ENCODE measurements at places on chromosomes 6 and 20.

DNA sequence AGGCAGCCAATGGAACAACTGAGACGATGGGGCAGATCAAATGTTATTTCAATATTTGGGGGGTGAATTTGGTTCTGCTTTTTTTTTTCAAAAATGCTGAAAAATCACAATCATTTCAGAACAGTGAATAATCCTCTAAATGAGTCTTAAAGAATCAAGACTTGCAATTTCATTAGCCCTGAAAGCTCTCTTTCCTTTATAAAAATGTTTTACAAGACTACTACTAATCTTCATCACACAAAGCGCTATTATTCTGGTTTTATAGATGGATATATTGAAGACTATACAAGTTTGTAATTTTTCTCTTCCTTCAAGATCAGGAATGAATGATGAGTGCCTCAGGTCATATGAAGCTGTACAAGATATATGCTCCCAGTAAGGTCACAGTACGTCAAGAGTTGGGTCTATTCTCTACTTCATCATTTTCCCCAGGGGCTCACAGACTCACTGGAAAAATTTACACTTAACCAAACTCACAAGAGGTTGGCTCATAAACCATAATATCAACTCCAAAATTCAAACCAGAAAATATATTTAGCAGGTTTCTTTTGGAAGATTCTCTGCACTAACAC is 19.5 kb downstream of the RNF24 start:
- no peak for DNase-seq

- DNase-seq, result no peak
Measured at GRCh38 chr6:150150821-150151646, 8.2 kb downstream of the PPP1R14C start.

GRCh38 chr6:70956451-70957283 is at the start of gene B3GAT2:
B3GAT2 (minus strand) TSS chr6:70957060; CDS start chr6:70956429, 631 bp downstream.
- DNase-seq, result no peak

DNA sequence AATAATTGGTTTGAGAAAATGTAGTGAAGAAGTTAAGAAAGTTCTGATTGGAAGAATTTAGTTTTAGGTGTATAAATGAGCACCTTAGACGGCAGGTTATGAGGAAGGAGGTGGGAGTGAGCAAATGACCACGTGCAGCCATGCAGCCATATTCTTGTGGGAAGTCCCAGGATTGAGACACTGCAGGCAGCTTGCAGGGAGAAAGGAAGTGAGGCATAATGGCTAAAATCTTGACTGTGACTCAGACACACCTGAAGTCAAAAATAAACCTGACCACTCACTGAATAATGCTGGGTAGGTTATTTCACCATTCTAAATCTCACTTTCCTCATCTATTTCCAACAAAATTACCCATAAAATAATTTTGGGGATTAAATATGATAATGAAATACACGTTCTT is 16.6 kb downstream of the DSE start:
- peak; percentile 45 for DNase-seq

DNA sequence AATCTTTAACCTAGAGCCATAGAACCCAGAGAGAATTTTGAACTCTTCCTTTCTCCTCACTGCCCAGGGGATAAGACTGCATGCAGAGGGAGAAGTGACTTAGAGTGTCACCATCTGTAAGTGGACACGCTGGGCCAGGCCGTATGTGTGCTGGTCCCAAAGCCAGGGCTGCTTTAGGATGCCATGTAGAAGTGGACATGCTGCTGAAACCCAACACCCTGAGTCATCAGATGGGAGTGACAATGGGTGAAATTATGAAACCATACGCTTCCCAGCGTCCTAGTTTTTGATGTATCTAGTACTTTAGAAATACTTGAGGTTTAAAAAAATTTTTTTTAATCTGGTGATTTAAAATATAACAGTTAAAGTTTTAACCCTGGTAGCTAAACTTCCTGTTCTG is 191.1 kb downstream of the FNDC1 start:
- no peak for DNase-seq

GRCh38 chr6:128759447-128759846 is 123.5 kb upstream of the LAMA2 start:
- DNase-seq, result no peak

GRCh38 chr6:2767657-2768524 is 2.7 kb downstream of the WRNIP1 start:
- peak; percentile 38 for DNase-seq

GRCh38 chr6:4644996-4645395 is 131.2 kb upstream of the CDYL start:
- no peak for DNase-seq

GRCh38 chr6:70520575-70520974 is 46.2 kb upstream of the SDHAF4 start:
- peak; percentile 25 for DNase-seq

DNA sequence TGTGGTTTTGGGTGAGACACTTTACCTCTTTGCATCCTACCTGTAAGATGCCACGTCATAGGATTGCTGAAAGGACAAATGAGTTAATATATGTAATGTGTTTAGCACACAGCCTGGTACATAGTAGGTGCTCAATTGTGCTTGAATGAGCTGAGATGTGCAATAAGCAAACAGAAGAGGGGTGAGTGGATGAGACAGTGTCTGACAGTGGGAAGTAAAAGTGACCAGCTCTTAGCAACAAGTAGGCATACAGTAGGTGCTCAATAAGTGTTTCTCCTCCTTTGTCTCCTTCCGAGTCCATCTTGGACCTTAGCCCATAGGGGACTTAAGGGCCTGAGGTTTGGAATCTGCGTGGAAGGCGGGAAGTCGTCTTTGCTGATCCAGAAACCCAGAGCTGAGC is 104.7 kb downstream of the CEBPB start:
- no peak for DNase-seq

DNA sequence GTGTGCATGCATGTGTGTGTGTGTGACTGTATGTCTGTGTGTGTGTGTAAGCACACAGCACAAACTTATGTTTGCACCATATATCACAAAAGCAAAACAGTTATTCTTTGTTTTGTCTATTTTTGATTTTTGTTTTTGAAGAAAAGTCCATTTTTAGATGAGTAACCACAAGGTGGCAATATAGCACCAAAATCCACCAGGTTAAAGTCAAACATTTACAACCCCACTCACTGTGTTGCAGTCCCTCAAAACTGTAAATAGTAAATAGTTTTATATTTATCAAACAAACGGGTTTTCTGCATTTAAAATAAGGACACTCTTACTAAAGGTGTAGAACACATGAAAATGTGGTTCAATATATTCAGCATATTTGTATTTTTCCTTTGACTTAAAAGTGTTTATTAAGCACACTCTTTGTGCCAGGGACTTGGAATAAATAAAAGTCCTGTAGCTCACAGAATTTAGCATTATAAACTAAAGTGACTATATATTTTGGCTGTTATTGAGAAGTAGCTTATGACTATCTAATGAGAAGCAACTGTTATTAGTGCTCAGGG is 118.5 kb downstream of the GFRAL start:
- peak; percentile 6 for DNase-seq

- DNase-seq, result no peak
Measured at GRCh38 chr20:34311118-34312023, 8.2 kb upstream of the AHCY start.

DNA sequence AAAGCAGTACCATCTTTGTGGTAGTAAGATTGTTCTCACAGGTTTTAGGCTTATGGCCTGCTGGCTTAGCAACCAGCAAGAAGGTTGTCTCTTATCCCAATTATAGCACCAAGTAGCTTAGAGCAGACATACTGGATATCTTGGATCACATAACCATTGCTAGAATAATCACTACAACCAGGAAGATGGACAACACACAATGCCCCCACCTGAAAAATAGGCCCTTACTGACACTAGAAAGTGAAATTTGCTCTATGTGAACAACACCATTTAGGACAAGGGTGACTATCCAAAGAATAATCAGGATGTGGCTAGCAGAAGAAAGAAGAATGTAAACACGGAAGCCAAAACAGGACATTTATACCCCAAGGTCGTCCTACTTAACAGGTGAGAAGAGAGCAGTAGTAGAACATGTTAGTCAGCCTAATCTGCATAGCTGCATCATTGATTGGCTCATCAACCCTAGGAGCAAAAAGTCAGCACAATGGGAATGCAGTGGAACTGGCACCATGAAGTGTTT is 172.7 kb upstream of the MARCKS start:
- no peak for DNase-seq

DNA sequence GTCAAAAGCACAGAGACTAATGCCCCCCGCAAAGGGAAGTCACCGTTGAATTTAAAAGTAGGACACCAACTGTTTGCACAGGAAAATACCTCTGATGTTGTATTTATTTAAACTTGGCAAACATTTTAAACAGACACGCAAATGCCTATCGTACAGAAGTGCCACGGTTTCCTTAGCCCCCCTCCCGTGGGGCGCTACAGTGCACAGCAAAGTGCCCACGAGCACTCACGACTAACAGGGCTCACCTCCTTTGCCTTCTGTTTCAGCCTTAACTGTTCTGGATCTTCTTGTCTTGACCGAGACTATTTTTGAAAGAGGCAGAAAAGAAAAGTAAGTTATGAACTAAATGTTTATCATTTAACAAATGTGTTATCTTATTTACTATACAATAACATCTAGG is 67.8 kb downstream of the TAF4 start:
- DNase-seq, result no peak

DNA sequence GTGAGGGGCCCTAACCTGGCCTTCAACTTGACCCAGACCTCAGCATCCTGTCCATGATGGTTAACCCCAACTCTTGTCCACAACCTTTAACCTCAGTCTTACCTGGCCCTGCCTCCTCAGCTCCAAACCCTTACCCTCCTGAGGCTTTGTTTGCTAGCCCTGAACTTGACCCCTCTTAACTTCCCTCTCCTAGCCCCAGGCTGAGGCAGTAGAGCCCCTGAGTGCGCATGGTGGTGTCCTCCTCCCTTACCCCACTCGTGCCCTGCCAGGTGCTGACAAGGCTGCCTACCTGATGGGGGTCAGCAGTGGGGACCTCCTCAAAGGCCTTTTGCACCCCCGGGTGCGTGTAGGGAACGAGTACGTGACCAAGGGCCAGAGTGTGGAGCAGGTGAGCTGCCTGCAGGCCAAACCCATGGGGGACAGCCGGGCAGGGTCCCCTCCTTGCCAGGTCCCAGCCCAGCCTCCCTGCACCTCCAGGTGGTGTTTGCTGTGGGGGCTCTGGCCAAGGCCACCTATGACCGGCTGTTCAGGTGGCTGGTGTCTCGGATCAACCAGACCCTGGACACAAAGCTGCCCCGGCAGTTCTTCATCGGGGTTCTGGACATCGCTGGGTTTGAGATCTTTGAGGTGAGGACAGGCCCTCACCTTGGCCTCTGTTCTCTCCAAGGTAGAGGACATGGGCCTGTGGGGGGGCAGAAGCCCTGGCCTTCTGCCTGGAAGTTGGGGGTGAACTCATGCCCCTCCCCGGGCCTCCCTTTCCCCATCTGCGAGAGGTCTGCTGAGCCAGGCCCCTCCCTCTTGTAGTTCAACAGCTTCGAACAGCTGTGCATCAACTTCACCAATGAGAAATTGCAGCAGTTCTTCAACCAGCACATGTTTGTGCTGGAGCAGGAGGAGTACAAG is 31.9 kb downstream of the MYH7B start:
- no peak for DNase-seq

GRCh38 chr6:3359101-3359752 is 97.6 kb downstream of the SLC22A23 start:
- no peak for DNase-seq

GRCh38 chr6:39338397-39338796 is 15.9 kb upstream of the KCNK16 start:
- no peak for DNase-seq

- DNase-seq, result peak; percentile 93
Measured at GRCh38 chr20:36064658-36065426, 89.7 kb upstream of the EPB41L1 start.

- DNase-seq, result no peak
Measured at GRCh38 chr6:14502551-14502950, 385.0 kb downstream of the CD83 start.

DNA sequence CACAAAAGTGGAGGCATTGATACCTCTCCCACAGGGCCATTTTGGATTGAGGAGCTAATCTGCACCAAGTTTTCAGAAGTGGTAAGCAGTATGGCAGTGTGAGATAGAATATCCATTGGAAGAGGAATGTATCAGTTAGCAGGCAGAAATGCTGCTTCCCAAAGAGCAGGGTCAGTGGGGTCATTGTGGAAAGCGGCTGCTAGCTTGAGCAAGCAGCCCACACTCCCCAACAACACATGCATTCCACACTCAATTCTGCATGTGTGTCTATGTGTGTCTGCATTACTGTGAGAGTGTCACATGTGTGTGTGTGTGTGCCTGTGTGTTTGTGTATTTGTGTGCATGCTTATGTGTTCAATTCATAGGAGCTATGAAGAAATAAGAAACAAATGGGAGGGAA is 190.9 kb upstream of the FOXA2 start:
- no peak for DNase-seq

DNA sequence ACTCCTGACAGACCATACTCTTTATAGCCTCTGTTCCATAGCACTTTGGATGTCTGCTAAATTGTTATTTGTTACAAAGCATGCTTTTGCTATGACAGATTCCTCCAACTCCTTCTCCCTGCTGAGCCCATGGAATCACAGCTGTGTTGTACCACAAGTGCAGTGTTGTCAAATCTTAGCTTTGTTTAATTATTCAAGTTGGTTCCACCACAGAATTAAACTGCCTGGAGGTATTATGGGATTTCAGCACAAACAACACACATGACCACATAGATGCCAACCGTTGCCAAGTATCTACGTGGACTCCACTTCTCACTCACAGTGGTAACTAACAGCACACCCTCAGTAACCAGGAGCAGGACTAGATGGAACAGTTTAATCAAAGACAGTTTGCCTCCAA is 32.7 kb upstream of the MARCKS start:
- no peak for DNase-seq

- no peak for DNase-seq
Measured at GRCh38 chr20:41563087-41563486, 55.1 kb downstream of the CHD6 start.

DNA sequence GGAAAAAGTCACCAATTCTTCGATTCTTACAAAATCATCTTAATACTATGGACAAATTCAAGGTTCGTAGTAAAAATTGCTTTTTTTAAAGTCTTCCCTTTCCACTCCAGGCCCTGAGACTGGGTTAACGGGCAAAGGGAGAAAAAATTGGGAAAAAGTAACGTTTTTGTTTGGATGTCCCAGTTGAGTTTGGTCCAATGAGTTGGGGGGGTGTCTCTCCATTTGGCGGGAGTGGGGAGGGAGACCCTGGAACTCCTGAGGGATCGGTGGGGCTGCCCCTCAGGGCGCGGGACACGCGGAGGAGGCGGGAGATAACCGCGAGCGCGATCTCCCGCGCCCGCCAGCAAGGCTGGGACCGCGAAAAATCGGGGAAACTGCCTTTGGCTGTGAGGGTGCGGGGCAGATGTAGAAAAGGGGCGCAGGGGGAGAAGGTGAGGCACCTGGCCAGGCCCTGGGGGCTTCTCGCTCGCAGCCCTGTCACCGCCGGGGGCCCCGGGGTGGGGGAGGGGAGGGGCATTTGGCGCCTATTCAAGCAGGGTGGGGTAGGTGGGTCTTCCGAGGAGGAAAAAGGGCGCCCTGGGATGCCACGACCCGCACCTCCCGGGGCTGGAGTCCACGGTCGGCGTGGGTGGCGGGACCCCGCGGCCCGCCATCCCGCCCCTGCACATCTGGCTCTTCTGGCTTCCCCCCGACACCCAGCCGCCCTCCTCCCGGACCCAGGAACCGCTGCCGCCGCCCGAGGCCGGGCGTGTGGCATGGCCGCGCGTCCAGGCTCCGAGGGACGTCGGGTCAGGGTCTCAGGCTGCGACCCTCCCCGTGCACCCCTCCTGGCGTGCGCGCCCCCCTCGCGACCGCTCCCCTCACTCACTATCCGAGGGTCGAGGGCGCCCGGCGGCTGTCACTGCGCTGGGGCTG is 595 bp downstream of the FBXO5 start:
- DNase-seq, result peak; percentile 51

- no peak for DNase-seq
Measured at GRCh38 chr6:109611502-109611901, 79.5 kb downstream of the AK9 start.
